ENCODE measurements at places on chromosomes 7 and 10. TPM values are rescaled to one million over a fixed set of nuclear protein-coding genes. Genes with fewer than 3 reads are reported as not detected.

The TET1 gene
- total RNA-seq = 47.6 TPM

The HGF gene
- total RNA-seq = 1.1 TPM

The ZNF783 gene
- total RNA-seq = 3.2 TPM

The IMPDH1 gene
- 27.2 TPM for total RNA-seq

The OR2A2 gene
- not detected for total RNA-seq

The SKIDA1 gene
- total RNA-seq = 10.4 TPM

The DGKI gene
- total RNA-seq = 0.14 TPM

The TSPAN15 gene
- total RNA-seq = 5.0 TPM

The ZNF736 gene
- not detected for total RNA-seq

The FOXI2 gene
- total RNA-seq = 1.2 TPM

The NAT16 gene
- total RNA-seq = 0.30 TPM

The GET4 gene
- total RNA-seq = 50.8 TPM

The NPY4R2 gene
- total RNA-seq = not detected

The LAMB4 gene
- total RNA-seq = not detected

Measured in H7 (cell line).